Heart left ventricle (tissue), 16 donors: ENCODE measurements at places on chromosomes 2 and 18.

DNA sequence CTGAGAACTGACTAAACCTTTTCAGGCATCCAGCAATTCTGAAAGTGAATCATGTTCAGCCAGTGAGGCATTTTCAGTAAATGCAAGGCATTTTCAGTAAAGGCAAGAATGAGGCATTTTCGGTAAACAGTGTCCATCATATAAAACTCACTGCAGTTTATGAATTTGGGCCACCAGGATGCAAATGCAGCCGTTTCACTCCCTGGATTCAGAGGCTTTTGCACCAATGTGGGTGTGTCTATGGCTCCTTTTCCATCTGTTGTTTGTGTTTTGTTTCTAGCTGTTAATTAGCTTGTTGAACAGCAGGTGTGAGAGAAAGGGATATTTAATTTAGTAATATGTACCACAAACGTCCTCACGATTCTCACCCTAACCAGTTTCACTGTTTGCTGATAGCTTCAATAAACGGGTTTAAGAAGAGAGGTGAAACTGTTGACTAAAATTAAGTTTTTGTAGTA is 116.3 kb upstream of the PGAP1 start:
- no peak for DNase-seq
- no peak overlapping the region for H3K27ac ChIP-seq
- H3K4me1 ChIP-seq, result no peaks in the 10 kb centered on the region
- H3K36me3 ChIP-seq, result no peaks in the 10 kb centered on the region
- no peak overlapping the region for H3K4me3 ChIP-seq

- H3K4me1 ChIP-seq, result no peaks in the 10 kb centered on the region
- no peak overlapping the region for H3K27ac ChIP-seq
- no peak overlapping the region for H3K4me3 ChIP-seq
- no peaks in the 10 kb centered on the region for H3K36me3 ChIP-seq
- no peak for DNase-seq
Measured at GRCh38 chr18:68436485-68436884, 278.4 kb downstream of the TMX3 start.

DNA sequence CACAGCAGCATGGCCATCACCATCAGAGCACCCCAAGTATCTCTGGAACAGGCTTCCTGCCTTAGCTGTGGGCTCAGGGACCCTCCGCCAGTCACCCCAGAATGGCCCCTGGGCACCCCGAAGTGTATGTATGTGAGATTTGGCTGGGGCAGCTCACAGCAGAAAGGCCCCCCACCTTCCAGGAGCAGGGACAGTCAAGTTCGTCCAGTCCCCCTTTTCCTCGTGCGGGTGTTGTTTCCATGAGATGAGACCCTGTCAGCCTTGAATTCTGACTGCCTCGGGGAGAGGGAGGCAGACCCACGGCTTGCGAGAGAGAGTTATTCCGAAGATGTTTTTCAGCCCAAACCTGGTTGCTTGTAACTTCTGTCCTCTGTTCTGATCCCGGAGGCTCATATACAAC is 290.9 kb upstream of the HDAC4 start:
- no peaks in the 10 kb centered on the region for H3K4me1 ChIP-seq
- no peak overlapping the region for H3K27ac ChIP-seq
- DNase-seq, result no peak
- no peak overlapping the region for H3K4me3 ChIP-seq
- no peaks in the 10 kb centered on the region for H3K27me3 ChIP-seq

GRCh38 chr2:121240436-121240835 is 44.6 kb downstream of the TFCP2L1 start:
- H3K27me3 ChIP-seq, result no peaks in the 10 kb centered on the region
- no peaks in the 10 kb centered on the region for H3K36me3 ChIP-seq
- no peak for DNase-seq
- no peak overlapping the region for H3K4me3 ChIP-seq

- H3K27me3 ChIP-seq, result no peaks in the 10 kb centered on the region
- no peak overlapping the region for H3K27ac ChIP-seq
- DNase-seq, result no peak
- no peaks in the 10 kb centered on the region for H3K36me3 ChIP-seq
Measured at GRCh38 chr18:37207343-37207742, 358.3 kb downstream of the CELF4 start.

GRCh38 chr2:199680482-199680881 is 170.5 kb downstream of the FTCDNL1 start:
- no peak overlapping the region for H3K4me3 ChIP-seq
- no peak for DNase-seq
- no peaks in the 10 kb centered on the region for H3K36me3 ChIP-seq
- no peak overlapping the region for H3K27ac ChIP-seq
- H3K4me1 ChIP-seq, result no peaks in the 10 kb centered on the region

DNA sequence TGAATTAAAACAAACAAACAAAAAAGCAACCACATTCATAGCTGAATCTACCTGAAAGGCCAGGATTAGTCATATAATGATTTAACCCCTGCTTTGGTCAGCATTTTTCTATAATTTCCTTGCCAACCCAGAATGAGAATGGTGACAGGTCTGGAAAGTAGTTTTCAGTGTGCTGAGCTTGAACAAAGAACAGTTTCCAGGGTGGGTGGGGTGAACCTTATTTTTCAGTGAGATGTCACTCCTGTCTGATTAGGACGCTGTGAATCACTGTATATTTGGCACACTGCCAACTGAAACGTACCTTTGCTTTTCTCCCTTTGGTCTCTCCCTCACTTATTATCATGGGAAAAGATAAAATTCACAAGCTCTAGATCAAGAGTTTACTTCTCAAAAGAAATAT is 35.0 kb upstream of the DSC1 start:
- H3K27me3 ChIP-seq, result no peaks in the 10 kb centered on the region
- no peaks in the 10 kb centered on the region for H3K4me1 ChIP-seq
- H3K36me3 ChIP-seq, result no peaks in the 10 kb centered on the region
- H3K27ac ChIP-seq, result no peak overlapping the region

DNA sequence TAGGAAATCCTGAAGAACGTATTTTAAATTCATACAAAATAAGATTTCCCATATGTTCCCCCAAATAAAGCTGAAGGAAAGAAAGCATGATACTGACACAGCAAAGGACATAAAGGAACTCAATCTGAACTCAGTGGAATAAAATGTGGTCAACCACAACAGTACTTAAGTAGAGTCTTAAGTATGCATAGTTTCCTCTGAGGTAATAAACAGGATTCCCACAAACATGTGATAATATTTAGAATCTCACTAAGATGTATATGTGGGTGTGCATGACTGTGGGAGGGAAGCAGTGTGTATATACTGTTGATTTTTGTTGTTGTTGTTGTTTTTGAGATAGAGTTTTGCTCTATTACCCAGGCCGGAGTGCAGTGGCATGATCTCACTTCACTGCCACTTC is 69.3 kb downstream of the NOL10 start:
- H3K27me3 ChIP-seq, result no peaks in the 10 kb centered on the region
- no peak overlapping the region for H3K27ac ChIP-seq
- no peak overlapping the region for H3K4me3 ChIP-seq
- no peaks in the 10 kb centered on the region for H3K36me3 ChIP-seq

GRCh38 chr2:59622599-59623308 is 930.7 kb downstream of the BCL11A start:
- H3K4me1 ChIP-seq, result peaks cover 5% of the 10 kb centered on the region
- no peak for DNase-seq
- H3K27me3 ChIP-seq, result no peaks in the 10 kb centered on the region

DNA sequence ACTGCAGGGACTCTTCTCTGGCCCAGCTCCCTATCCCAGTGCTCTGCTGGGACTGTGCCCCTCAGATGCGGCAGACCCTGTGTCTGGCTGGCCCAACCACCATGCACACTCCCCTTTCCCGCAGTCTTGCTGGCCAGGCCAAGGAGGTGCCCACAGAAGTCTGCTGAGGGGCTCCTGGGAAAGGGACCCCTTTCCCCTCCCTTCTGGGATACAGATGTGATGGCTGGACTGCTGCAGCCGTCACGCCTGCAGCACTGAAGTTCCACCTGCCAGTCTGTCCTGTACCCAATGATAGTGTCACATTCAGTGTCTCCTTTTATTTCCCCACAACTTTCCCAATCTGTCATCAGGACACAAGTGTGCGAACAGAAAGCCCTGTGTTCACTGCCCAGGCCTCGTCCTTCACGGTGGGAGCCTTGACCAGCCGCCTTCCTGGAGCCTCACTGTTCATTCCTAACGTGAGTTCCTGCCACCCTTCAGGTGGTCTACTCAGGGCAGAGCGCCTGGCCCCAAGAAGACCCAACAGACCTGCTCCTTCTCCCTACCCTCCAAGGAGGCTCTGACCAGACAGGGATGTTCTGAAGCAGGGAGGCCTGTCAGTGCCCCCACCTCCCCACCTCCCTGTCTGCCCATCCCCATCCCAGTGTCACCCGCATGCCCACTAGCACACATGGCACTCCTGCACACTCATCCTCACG is 47.1 kb downstream of the ANKMY1 start:
- H3K36me3 ChIP-seq, result no peaks in the 10 kb centered on the region
- H3K27me3 ChIP-seq, result no peaks in the 10 kb centered on the region
- H3K27ac ChIP-seq, result no peak overlapping the region

GRCh38 chr18:65239787-65240186 is 511.0 kb upstream of the CDH7 start:
- H3K36me3 ChIP-seq, result no peaks in the 10 kb centered on the region
- no peak overlapping the region for H3K4me3 ChIP-seq
- no peaks in the 10 kb centered on the region for H3K27me3 ChIP-seq
- H3K27ac ChIP-seq, result no peak overlapping the region

GRCh38 chr2:65479524-65479923 is 47.1 kb upstream of the SPRED2 start:
- no peaks in the 10 kb centered on the region for H3K36me3 ChIP-seq
- no peak overlapping the region for H3K4me3 ChIP-seq
- no peaks in the 10 kb centered on the region for H3K27me3 ChIP-seq
- peak overlapping the region; percentile 54 for H3K27ac ChIP-seq

DNA sequence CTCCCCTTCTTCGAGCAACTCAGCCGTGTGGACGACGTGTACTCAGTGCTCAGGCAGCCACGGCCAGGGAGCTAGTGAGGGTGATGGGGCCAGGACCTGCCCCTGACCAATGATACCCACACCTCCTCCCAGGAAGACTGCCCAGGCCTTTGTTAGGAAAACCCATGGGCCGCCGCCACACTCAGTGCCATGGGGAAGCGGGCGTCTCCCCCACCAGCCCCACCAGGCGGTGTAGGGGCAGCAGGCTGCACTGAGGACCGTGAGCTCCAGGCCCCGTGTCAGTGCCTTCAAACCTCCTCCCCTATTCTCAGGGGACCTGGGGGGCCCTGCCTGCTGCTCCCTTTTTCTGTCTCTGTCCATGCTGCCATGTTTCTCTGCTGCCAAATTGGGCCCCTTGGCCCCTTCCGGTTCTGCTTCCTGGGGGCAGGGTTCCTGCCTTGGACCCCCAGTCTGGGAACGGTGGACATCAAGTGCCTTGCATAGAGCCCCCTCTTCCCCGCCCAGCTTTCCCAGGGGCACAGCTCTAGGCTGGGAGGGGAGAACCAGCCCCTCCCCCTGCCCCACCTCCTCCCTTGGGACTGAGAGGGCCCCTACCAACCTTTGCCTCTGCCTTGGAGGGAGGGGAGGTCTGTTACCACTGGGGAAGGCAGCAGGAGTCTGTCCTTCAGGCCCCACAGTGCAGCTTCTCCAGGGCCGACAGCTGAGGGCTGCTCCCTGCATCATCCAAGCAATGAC is 4.8 kb downstream of the CTDSP1 start:
- H3K27ac ChIP-seq, result peak overlapping the region; percentile 85
- no peaks in the 10 kb centered on the region for H3K27me3 ChIP-seq
- H3K36me3 ChIP-seq, result peaks cover 43% of the 10 kb centered on the region
- peaks cover 66% of the 10 kb centered on the region for H3K4me1 ChIP-seq

DNA sequence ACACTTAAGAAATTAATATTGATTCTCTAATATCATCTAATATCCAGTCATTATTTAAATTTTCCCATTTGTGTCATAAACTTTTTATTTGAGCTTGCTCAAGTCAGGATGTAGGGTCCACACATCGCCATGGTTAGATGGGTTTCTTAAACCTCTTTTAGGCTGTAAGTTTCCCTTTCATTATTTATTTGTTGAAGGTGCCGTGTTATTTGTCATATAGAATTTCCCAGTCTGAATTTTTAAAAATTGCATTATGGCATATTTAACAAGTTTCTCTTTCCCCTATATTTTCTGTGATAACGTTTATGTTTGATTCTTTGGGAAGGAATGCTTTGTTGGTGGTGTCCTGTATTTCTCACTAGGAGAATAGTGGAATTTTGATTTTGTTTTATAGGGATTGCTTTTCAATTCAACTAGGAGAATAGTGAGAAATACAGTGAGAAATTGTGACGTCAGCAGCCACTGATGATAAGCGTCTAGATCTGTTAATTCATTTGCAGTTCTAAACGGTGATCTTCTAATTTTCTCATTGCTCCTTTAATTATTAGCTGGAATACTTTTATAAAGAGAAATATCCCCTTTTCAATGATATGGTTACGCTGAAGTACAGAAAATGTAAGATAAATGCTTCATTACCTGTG is 44.6 kb upstream of the AAK1 start:
- no peaks in the 10 kb centered on the region for H3K27me3 ChIP-seq
- no peaks in the 10 kb centered on the region for H3K36me3 ChIP-seq
- no peak for DNase-seq
- peaks cover 16% of the 10 kb centered on the region for H3K4me1 ChIP-seq
- no peak overlapping the region for H3K4me3 ChIP-seq

DNA sequence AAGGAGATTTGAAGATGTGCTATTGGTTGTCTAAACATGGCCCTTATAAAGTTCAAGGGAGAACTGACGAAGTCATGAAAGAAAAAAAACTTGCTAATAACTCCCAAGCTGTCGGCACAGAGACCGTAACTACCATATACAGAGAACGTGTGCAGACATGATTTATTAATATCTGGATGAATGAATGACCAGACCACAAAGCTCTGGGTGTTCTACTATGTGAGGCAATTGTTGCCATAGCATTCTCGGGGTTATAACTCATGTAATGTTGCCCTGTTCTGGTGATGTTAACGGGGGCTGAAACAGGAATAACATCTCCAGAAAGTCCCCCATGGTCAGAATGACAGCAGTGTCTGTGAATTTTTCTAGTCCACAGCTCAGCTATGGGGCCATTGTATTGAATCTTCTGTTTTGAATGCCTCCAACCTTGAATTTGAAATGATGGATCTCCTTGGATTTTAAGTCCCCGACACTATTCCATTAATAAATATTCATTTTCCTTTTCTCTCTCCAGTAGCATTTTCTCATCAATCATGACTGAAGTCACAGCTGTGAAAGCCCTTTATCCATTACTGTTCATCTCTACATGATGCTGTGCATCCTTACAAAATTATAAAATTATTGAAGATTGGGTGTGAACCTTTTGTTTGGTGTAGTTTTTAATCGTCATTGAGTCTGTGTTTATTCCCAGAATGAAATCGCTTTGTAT is 483.4 kb upstream of the KLHL29 start:
- H3K36me3 ChIP-seq, result no peaks in the 10 kb centered on the region
- no peaks in the 10 kb centered on the region for H3K27me3 ChIP-seq
- H3K27ac ChIP-seq, result no peak overlapping the region
- no peak overlapping the region for H3K4me3 ChIP-seq
- H3K4me1 ChIP-seq, result no peaks in the 10 kb centered on the region

GRCh38 chr2:120279708-120280107 is 27.1 kb downstream of the RALB start:
- H3K36me3 ChIP-seq, result no peaks in the 10 kb centered on the region
- H3K27ac ChIP-seq, result no peak overlapping the region
- no peak overlapping the region for H3K4me3 ChIP-seq

- H3K36me3 ChIP-seq, result no peaks in the 10 kb centered on the region
- H3K27me3 ChIP-seq, result no peaks in the 10 kb centered on the region
- no peak overlapping the region for H3K4me3 ChIP-seq
- H3K27ac ChIP-seq, result no peak overlapping the region
- DNase-seq, result no peak
Measured at GRCh38 chr18:59921384-59921891, 21.6 kb downstream of the PMAIP1 start.

- H3K27me3 ChIP-seq, result no peaks in the 10 kb centered on the region
- no peak overlapping the region for H3K4me3 ChIP-seq
Measured at GRCh38 chr2:227880460-227880859, 9.0 kb downstream of the DAW1 start.

GRCh38 chr2:220736778-220737177 is 835.3 kb downstream of the EPHA4 start:
- DNase-seq, result no peak
- no peaks in the 10 kb centered on the region for H3K27me3 ChIP-seq
